ENCODE measurements at places on chromosomes 7 and 10.

- DNase-seq, result no peak
These were observed 44.3 kb downstream of the MSRB2 start for GRCh38 chr10:23139677-23140076.

DNA sequence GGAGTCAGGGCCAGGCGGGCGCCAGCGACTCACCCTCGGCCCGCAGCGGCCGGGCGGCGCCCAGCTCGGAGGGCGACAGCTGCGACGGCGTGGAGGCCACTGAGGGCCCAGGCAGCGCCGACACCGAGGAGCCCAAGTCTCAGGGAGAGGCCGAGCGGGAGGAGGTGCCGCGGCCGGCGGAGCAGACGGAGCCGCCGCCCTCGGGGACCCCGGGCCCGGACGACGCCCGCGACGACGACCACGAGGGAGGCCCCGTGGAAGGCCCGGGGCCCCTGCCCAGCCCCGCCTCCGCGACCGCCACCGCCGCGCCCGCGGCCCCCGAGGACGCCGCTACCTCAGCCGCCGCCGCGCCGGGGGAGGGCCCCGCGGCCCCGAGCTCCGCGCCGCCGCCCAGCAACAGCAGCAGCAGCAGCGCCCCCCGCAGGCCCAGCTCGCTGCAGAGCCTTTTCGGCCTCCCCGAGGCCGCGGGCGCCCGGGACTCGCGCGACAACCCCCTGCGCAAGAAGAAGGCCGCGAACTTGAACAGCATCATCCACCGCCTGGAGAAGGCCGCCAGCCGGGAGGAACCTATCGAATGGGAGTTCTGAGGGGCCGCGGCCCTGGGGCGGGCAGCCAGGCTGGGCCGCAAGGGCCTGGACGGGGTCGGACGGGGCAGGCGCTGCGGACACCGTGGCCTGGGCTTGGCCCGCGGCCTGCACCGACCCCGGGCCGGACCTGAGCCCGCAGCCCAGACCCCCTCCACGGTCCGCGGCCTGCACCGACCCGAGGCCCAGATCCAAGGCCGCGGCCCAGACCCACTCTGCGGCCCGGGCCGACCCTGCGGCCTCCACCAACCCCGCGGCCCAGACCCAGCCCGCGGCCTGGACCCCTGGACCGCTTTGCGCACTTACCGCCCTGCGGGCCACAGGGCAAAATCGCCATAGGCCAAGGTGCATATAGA lies 37.9 kb upstream of the SH2B2 start:
- no peak for DNase-seq

DNA sequence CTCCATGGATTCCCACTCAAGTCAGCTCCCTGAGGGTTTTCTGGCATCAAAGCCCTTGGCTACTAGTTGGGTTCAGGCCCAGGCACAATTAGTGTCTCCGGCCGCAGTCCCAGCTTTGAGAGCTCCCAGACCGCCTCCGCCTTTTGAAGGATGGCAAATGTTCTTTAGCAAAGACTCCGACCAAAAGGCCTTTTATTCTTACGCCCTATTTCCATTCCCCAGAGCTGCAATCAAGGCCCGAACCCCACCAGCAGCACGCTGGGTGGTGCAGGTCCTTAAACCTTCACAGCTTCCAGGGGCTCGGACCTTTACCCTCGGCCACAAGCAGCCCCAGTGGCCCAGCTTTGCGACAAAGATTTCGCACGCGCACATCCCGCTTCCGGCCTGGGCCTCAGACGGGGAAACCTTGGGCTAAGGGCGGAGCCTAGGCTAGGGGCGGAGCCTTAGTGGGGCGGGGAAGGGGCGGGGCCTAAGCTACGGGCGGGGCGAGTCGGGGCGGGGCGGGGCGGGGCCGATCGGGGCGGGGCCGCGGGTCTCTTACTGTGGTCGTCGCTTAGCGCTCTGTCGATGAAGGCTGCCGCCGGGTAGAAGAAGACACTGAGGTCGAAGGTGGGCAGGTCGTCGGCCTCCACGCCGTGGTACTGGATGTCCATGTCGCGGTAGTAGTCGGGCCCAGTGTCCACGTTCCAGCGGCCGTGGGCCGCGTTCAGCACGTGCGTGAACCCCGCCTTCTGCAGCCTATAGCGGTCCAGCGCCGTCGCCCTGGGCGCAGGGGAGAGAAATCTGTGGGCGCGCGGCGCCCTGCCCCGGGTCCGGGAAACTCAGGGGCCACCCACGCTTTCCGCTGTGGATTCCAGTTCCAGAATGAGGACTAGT lies 68.0 kb upstream of the SAMD8 start:
- DNase-seq, result no peak

- no peak for DNase-seq
These were observed 12.9 kb downstream of the GRM8 start for GRCh38 chr7:127239814-127240213.

- no peak for DNase-seq
These were observed 236.2 kb downstream of the MTERF1 start for GRCh38 chr7:91644256-91644655.

- no peak for DNase-seq
These were observed 4.7 kb upstream of the EBF3 start for GRCh38 chr10:129968853-129969183.

GRCh38 chr7:106384373-106384772 lies 99.6 kb upstream of the NAMPT start:
- DNase-seq, result no peak

GRCh38 chr7:107170051-107170915 lies 1.5 kb downstream of the HBP1 start:
- DNase-seq, result no peak

GRCh38 chr10:110860576-110861241 lies 11.0 kb upstream of the PDCD4 start:
- DNase-seq, result no peak

- DNase-seq, result no peak
These were observed 448 bp downstream of the SEC24C start for GRCh38 chr10:73744664-73744975.

GRCh38 chr10:116590590-116591444 lies at the start of gene PNLIPRP1:
PNLIPRP1 (plus strand) TSS chr10:116590959; CDS start chr10:116591130, 171 bp downstream.
- DNase-seq, result no peak

DNA sequence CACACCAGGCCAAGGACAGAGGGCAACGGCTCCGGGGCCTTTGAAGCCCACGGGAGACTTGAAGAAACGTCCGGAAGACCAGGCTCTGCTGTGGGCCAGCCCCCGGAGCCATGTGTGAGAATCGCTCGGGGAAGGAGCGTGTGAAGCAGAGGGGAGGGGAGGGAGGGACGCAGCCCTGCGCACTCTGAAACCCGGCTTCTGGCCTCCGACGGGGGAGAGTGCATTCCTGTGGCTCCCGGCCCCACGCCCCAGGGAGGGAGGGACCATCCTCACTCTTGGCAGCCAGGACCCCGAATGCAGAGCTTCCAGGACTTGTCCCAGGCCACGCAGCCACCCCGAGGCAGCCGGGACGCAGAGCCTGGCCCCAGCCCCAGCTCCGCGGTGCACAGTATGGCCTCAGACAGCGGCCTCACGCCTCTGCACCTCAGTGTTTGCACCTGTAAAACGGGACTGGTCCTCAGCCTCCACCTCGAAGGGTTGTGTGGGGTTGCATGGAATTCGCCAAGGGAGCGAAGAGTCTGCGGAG lies 67.4 kb downstream of the PDGFA start:
- DNase-seq, result no peak

DNA sequence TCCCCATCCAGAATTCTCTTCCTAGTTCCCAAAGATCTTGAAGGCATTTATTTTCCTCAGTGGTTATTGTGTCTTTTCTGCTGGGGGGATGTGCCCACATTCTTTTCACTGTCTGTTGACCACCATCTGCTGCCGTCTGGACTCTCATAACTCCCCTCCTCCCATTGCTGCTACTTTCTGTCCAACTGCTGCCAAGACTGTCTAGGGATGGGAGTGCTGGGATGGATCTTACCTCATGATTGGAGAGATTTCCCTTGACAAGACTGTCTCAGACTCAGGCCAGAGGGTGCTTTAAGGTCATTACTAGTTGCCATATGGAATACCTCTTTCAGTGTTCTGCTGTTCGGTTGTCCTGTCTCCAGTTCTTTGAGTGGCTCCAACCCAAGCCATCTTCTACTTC lies 141.6 kb downstream of the C1GALT1 start:
- no peak for DNase-seq

DNA sequence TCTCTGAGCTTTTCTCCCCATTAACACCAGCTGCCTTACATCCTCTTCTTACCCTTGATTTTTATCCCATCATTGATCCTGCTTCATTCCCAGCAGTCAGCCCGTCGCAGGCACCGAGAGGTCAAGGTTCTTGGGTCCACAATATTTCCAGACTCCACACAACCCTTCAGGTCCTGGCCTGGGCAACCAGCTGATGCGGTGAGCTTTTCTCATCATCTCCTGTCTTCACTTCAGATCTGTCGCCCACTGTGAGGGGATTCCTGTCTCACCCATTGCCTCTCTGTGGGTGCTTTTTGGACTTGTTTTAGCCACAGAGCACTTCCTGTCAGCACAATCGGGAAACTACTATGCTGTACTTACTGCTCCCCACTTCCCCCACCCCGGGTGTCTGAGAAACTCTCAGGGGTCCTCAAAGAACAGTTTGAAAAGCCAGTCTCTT lies 8.4 kb upstream of the PVRIG start:
- DNase-seq, result no peak

GRCh38 chr7:157908006-157908782 lies 571.4 kb downstream of the DNAJB6 start:
- peak; percentile 85 for DNase-seq

GRCh38 chr7:45689797-45690761 lies 115.9 kb downstream of the ADCY1 start:
- no peak for DNase-seq

Data from posterior cingulate gyrus (tissue), 11 donors.